ENCODE measurements at places on chromosomes 1 and 21.

GRCh38 chr1:109466452-109467300, at the start of gene SYPL2:
Gene SYPL2 (plus strand): TSS chr1:109466546. CDS start chr1:109466844, 298 bp downstream.
- DNase-seq: peak; percentile 15

DNA sequence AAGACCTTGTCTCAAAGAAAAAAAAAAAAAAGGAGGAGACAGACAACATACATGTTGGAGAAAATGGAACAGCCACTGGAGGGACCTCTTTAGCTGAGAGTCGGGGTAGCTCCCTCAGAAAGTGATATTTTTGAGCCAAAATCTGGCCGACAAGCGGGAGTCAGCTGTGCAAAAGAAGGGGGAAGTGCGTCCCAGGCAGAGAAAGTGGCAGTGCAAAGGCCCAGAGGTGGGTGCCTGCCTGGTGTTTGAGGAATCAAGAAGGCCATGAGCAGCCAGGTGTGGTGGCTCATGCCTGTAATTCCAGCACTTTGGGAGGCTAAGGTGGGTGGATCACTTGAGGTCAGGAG, 6.1 kb upstream of the CROCC start:
- no peak for DNase-seq

GRCh38 chr1:10843697-10844096, 47.3 kb upstream of the CASZ1 start:
- no peak for DNase-seq

- DNase-seq: peak; percentile 99
Observed at GRCh38 chr1:23344111-23344986, at the start of gene HNRNPR. Gene HNRNPR (minus strand): TSS chr1:23344284. CDS start chr1:23341008, 3,276 bp downstream.

DNA sequence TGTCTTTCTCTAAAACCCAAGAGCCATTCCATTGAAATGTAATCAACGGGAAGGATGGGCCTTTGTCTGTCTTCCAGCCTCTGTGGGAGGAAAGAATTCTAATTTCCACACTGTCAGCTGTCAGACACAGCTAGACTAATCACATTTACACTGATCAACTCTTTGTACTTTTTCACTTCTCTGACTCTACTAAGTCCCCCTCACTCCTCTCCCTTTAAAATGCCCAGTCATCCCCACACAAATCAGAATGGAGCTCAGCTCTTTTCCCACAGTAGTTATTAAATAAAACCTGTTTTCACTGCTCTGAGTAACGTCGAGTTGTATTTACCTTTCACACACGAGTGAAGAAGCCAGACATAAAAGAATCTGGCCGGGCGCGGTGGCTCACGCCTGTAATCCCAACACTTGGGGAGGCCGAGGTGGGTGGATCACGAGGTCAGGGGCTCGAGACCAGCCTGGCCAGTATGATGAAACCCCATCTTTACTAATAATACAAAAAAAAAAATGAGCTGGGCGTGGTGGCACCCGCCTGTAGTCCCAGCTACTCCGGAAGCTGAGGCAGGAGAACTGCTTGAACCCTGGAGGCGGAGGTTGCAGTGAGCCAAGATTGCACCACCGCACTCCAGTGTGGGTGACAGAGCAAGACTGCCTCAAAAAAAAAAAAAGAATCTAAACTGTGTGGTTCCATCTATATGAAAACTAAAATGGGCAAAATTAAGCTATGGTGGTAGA, 13.3 kb downstream of the ZBTB8OS start:
- no peak for DNase-seq

DNA sequence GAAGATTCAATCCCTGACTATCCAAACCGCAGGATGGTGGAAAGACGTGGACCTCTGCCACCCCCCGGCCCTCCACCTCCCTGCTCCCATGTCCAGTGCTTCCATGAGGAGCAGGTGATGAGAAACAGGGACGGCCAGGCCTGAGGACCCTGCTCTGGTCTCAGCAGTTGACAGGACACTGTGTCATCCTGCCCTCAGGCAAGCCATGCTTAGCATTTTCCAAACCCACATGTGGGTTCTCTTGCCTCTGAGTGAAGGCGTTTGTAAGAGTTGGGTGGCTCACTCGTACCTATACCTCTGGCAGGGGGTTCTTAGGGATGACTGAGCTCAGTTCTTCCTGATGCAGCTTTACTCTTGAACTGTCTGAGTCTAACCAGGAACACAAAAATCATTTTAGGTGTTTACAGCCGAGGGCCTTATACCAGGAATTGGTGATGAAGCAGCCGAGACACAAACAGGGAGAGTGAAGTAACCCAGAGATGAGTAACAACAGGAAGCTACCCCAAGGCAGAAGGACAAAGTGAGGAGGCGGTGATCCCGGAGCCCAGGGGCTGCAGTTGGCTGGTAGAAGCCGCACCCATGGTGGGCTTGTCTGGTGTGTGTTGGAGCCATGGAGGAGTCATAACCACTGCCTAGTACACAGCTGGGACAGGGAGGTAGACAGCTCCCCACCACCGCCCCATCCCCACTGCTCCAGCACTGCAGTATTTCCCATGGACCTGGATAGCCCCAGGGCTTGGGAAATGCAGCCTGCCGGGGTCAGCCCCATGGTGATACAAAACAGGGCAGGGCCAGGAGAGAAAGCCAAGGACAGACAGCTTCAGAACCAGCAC, 21.4 kb downstream of the MYBPH start:
- DNase-seq: no peak

DNA sequence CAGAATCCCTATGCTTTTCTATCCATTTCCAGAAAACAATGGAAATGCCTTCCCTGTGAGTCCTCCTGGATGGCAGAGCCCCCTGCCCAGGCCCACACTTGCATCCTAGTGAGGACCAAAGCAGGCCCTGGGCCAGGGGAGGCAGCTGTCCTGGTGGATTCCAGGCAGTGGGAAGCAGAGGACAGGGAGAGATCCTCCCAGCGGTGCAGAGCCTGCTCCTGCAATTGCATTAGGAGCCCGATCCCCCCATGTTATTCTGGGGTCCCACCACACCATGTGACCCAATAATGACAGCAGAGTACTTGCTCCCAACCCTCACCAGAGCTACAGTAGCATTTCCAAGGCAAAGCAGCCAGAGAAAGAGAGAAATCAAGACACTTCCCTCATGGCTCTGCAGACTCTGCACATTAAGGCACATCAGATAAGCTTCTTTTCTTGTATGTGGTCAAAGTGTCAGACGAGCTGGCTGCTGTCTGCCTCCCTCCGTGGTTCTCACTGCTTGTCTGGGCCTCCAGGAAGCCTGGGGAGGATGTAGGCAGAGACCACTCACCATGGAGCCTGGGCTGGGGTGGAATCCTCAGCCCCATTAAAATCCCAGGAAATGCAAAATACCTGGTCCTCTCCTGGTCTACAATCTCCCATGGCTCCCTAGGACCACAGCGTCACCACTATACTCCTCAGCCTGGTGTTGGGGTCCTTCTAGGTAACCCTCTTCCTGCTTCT, 54.9 kb upstream of the RUNX3 start:
- DNase-seq: no peak

GRCh38 chr1:152109231-152109997, 5.8 kb downstream of the TCHH start:
- no peak for DNase-seq

GRCh38 chr1:8477166-8477982, 159.5 kb downstream of the SLC45A1 start:
- DNase-seq: no peak

Measured in NCI-H1105 (cell line).